ENCODE measurements at places on chromosomes 5 and 9.

- DNase-seq = no peak
Observed at GRCh38 chr5:16780325-16780724, 155.8 kb downstream of the MYO10 start.

DNA sequence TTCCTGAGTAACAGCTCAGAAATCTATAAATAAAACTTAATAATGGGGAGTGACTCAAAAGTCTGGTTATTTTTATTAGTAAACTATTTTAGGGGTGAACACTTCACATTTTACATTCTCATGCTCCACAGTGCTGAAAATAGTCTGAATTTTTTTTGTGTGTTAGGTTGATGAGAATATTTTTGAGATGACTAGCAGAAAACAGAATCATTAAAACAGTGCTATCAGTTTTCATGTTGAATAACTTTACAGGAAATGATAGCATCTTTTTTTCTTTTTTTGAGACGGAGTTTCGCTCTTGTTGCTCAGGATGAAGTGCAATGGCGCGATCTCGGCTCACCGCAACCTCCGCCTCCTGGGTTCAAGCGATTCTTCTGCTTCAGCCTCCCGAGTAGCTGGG, 60.3 kb downstream of the TMC1 start:
- DNase-seq = no peak

DNA sequence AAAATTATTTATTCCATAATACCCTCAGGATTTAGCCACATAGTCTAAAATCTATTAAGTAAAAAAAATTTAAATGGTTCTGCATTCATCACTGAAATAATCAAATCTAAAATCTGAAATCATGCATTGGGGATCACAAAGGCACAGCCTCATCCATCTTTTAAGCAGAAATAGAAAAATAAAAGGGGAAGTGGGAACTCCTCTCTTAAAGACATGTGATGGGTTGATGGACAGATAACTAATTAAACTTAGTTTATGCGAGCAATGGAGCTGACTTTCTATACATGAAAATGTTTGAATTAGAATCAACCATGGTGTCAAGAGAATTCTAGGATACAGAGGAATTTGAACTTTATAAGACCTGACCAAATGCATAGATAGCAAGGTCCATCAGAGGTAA, 170.5 kb downstream of the GABRB2 start:
- no peak for DNase-seq

GRCh38 chr5:30387974-30388632, 805.4 kb upstream of the CDH6 start:
- no peak for DNase-seq

GRCh38 chr5:7705261-7705660, 145.7 kb downstream of the CFAP90 start:
- no peak for DNase-seq

GRCh38 chr9:101242651-101243050, 142.2 kb downstream of the BAAT start:
- no peak for DNase-seq

- no peak for DNase-seq
Observed at GRCh38 chr5:132235340-132235739, 7.7 kb upstream of the P4HA2 start.

- no peak for DNase-seq
Observed at GRCh38 chr5:59040024-59040803, 457.3 kb downstream of the RAB3C start.

GRCh38 chr9:128123451-128124080, 4.0 kb downstream of the PTGES2 start:
- DNase-seq = no peak

DNA sequence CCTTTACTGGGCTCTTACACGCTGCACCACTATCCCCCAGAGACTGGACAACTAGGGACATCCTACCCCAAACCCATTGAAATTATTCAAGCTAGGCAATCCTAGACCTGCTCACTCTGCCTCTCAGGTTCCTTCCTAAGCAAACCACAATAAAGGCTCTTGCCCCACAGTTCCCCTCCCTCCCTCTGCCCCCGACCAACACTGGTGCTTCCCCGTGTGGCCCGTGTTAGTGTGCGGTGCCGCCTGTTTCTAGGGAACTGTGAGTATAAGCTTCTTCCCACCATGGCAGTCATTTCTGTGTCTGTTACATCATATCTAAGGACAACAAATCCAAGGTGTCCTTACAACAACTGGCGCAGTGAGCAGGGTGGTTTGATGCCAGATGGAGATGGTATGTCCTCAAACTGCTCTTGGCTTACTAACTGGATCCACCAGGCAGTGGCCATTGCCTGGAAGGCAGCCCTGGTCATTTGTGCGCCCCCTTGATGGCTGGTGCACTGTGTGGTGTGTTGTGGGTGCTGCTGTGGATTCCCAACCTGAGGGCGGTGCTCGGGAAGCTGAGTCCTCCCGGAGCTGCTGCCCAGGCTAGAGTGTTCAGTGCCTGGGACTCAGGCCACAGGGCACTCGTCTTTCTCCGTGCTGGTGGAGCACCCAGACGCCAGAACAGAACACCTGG, 8.4 kb upstream of the MXD3 start:
- DNase-seq = no peak

DNA sequence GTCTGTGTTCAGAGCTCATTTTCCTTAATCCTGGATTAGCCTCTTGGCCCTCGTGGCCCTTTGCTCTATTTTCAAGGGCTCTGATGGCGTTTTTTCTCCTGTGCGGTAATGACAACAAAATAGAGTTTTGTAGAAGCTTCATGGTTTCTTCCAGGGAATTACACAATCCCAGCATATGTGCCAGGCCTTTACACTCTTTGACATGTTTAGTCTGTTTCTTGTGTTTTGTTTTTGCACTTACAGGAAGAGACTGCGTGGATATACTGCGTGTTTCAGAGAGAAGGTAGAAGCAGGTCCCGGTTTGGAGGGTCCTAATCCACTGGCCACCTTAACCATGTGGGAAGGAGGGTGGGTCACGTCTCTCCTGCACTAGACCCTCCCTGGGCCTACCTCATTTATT, 400.2 kb upstream of the IRX4 start:
- no peak for DNase-seq

- no peak for DNase-seq
Observed at GRCh38 chr5:81837667-81838306, 86.9 kb upstream of the SSBP2 start.

- DNase-seq = no peak
Observed at GRCh38 chr5:90691533-90691932, 132.9 kb downstream of the ADGRV1 start.
